ENCODE measurements at places on chromosomes 12 and 14.

DNA sequence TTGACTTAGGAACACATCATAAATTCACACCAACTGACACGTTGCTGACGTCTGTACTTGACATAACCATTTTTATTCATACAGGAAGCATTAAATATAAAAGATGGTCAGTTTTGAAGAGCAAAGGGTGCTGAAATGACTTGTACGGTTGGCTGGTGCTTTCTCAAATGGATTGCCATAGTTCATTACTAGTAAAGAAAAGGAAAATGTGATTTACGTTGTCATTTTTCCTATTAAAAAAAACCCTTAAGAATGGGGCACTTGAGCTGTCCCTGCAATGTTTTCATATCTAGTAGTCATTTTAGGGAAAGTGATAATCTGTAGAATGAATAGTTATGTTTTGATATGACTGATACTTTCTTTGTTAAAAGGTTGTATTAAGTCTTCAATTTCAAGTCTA lies 22.5 kb upstream of the MANSC4 start:
- no peak for DNase-seq

- DNase-seq = peak; percentile 74
Observed at GRCh38 chr12:53251477-53252348, 16.4 kb upstream of the ESPL1 start.

- DNase-seq = no peak
Observed at GRCh38 chr12:109378569-109378968, 30.9 kb downstream of the MYO1H start.

DNA sequence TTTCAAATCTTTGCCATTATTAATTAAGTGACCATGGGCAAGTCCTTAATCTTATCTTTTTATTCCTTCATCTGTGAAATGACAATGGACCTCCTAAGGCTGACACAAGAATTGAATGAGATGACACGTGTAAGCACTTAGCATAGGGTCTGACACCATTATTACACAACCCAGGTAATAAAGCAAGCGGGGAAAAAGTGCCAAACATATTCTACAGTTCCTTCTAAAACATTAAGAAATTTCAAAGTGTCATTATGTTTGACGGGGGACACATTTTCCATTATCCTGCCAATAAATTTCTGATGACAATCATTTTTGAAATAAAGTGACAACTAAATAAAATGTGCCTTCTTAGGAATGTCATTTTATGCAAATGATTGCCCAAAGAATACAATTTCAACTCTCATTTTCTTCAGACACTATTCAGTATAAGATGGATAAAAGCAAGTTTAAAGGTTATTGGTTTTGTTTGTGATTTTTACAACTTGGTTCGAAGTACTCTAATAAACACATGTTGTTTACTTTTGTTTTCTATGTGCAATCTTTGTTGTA lies 3.0 kb downstream of the ANKS1B start:
- DNase-seq = no peak

DNA sequence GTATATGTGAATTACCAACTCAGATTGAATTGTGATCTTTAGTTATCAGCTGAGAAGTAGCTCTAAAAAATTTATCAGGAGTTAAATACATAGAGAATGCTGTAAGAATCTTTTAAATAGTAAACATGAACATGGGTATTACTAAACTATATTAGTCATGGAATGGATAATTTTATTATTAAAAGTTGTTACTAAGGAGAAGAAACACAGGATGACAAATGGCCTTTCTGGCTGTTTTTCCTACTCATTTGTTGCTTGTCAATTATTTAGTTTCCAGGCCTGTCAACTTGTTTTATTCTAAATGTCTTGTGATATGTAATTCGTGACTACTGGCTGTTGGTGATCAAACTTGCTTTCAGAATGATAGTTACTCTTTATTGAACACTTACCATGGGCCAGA lies 58.7 kb downstream of the KTN1 start:
- DNase-seq = no peak

DNA sequence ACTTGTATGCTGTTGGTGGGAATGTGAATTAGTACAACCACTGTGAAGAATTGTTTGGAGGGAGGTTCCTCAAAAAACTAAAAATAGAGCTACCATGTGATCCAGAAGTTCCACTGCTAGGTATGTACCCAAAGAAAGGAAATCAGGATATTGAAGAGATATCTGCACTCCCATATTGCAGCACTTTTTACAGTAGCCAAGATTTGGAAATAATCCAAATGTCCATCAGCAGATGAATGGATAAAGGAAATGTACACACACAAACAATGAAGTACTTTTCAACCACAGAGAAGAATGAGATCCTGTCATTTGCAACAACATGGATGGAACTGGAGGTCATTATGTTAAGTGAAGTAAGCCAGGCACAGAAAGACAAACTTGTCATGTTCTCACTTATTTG lies 25.9 kb downstream of the TIGAR start:
- DNase-seq = no peak

DNA sequence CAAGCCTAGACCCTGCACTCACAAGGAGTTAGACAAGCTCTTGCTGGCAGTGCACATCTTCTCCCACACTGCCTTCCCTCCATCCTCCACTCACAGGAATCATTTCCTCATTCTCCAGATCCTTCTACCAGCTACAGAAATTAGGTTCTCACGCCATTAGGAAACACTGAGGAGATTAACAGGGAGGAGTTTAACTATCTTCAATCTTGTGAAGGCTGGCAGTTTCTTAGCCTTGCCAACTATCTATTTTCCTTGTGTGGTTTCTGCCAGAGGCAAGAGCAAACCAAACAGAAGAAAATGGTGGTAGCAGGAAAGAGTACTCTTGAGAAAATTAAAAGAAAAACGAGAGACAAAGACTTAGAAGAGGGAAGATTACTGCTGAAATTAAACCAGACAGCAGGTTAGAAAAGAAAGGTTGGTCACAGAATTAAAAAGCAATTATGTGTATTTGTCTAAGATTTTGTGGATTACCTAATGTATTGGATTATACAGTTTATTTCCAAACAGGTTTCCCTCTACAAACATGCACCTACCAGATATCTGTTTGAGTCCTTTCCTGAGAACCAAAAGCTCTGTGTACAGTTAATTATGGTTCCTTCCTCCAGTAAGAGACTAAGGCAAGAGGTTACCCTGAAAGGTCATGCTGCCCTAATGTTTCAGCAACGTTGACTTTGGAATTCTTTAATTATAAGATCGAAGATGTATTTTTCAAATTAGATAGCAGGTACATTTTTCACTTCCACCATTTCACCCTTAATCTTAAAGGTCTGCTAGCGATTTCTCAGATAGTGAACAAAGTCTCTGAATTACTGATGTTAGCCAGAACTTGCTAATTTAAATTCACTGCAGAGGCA lies 5.0 kb downstream of the RERG start:
- DNase-seq = no peak

- no peak for DNase-seq
Observed at GRCh38 chr12:51448618-51449256, 24.1 kb downstream of the SLC4A8 start.

GRCh38 chr12:18250313-18250916 lies 10.9 kb upstream of the PIK3C2G start:
- peak; percentile 78 for DNase-seq

- peak; percentile 81 for DNase-seq
Observed at GRCh38 chr12:29562110-29562804, 64.8 kb upstream of the OVCH1 start.

GRCh38 chr12:24728366-24728765 lies 220.5 kb downstream of the BCAT1 start:
- peak; percentile 57 for DNase-seq

DNA sequence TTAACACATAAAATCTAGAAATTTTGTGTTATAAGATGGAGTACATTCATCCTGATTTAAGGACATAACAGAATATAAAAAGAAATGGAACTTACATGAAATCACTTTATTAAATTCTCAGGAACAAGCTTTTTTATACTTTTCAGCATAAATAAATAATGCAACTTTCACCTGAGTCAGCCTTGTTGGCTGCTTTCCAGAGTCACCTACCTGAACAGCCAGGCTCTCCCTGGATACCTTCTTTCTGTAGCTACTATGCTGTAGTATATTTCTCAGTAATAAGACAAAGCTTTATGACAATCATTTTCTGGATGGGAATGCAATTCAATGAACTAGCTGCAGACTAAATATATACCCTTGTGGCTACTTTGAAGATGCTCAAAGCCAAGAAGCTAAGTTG lies 111.9 kb downstream of the NTS start:
- DNase-seq = no peak

DNA sequence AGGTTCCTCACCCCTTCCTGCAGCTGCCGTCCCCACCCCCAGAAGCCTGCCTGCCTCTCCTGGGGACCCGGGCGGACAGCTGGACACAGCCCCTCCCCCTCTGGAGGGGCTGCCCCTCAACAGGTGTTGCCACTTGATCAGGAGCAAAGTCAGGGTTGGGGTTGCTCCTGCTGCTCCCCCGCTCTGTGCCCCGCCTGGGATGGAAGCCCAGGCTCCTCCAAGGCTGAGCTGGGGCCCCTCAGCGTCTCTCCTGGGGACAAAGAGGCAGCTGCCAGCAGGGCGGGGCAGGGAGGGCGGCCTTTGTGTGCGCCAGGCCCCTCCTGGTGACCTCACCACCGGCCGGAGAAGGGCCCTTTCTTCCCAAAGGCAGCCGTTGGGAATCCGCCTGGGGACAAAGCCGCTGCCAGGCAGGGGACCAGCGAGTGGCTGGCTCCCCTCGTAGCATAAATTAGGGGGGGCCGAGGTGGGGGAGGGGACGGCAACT lies 13.7 kb downstream of the TRMT61A start:
- no peak for DNase-seq

DNA sequence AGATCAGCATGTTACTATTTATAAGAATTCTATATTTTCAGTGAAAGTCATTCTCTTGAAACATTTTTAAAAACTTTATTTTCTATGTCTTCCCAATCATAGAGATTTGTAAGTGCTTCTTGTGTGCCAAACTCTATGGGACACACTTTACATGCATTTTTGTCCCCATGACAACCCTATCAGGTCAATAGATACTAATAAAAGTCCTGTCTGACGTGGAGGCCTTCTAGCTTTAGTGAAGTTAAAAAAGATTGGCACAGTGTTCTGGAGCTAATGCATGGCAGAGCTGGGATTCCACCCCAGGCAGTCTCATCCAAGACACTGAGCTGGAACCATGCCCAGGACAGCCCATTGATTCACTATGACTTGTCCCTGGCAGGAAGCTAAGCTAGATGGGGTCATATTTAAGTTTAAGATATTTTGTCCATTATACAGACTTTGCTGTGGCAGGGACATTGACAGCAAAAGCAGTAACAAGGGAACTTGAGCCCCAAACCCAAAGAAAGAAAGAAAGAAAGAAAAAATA lies 28.1 kb downstream of the TTC6 start:
- peak; percentile 87 for DNase-seq

- no peak for DNase-seq
Observed at GRCh38 chr14:51129130-51129529, 34.2 kb upstream of the TRIM9 start.

DNA sequence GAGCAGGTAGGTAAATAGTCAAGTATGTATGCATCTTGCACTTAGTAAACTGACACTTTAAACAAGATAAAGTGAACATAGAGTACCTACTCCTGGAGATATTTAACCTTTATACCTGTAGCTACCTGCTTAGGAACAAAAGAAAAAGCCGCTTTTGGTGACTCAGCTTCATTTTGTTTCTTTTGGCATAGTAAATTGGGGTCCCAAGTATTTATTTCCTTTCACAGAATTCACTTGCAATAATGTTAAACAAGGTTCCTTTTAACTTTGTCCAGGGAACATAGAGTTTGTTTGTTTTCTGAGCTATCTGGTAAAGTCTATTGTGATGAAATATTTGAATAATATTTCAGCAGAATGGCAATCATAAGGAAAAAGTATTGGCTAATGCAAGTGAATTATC lies 20.0 kb downstream of the SLCO1B3 start:
- DNase-seq = no peak

GRCh38 chr12:22981711-22982110 lies 356.7 kb downstream of the ETNK1 start:
- DNase-seq = peak; percentile 46

GRCh38 chr12:5492562-5492961 lies 60.7 kb downstream of the NTF3 start:
- no peak for DNase-seq

DNA sequence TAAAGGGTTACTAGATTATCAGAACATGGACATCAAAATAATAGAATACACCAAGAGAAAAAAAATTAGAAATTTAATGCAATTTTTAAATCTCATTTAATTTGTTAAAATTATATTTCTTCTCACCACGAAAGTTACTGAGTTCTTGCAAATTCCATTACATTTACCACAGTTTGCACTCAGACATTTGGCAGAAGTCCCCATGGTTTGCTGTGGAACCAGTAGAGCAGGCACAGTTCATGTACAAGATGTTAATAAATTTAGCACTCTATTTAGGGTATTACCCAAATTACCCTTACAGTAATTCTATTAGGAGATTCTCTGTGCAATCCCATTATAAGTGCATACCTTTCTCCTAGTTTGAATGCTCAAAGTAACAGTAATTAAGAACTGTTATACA lies 9.7 kb downstream of the SCN8A start:
- DNase-seq = no peak

GRCh38 chr12:6450869-6451347 lies 934 bp upstream of the TAPBPL start:
- DNase-seq = no peak

DNA sequence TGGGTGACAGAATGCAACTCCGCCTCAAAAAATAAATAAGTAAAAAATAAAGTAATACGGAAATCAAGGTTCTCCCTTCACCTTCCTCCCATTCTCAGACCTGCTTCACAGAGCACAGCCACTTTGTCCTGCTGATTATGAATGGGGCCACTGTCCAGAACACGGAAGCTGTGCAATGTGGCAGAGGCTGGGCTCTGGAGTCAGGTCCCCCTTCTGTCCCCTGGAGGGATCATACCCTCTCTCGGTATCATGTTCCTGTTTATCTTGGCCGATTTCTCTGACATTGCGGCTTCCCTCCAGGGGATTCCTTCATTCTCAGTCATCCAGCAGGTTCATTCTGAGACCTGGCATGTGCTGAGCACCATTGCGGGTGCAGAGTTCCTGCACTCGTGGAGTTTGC lies 11.3 kb downstream of the PPP2R5C start:
- no peak for DNase-seq

DNA sequence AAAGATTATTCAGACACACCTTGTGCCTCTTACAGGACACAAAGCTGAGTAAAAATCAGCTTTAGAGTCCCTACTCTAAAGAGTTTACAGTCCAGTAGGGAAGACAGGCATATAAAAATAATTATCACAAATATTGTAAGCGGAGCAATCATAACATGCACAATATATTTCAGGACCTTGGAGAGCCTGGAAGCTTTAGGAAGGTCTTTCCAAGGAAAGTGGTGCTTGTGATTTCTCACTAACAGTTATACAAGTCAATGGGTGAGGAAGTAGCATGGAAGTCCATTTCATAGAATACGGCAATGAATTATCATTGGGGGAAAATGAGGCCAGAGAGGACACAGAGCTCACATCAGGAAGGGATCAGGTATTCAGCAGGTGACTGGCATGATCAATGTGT lies 268.3 kb downstream of the C12orf50 start:
- DNase-seq = peak; percentile 20
